H1 (cell line): ENCODE measurements at places on chromosomes 11 and 22. TPM values are rescaled to one million over a fixed set of nuclear protein-coding genes. Genes with fewer than 3 reads are reported as not detected.

DNA sequence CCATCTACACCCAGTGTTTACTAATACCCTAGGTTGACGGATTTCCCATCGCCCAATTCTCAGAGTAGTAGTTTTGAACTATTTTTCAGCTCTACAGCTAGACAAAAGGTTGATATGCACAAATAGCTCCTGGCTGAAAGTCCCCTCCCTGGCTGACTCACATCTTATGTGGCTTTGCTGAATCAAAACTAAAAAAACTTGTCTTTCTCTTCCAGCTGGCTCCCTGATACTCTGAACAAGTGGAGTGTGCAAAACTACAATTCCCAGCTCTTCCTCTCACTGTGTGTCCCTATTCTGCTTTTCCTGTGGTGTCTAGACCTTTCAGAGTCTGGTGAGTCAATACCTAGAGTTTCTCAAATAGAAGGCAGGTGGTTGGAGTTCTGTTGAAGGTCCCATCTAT is 12.7 kb upstream of the LARGE1 start:
- H3K4me1 ChIP-seq, result no peaks in the 10 kb centered on the region
- no peak overlapping the region for H3K27ac ChIP-seq
- no peaks in the 10 kb centered on the region for H3K27me3 ChIP-seq
- H3K4me3 ChIP-seq, result no peak overlapping the region
- H3K36me3 ChIP-seq, result no peaks in the 10 kb centered on the region

The OR8I2 gene
- polyA plus RNA-seq, result not detected in 2 replicates

DNA sequence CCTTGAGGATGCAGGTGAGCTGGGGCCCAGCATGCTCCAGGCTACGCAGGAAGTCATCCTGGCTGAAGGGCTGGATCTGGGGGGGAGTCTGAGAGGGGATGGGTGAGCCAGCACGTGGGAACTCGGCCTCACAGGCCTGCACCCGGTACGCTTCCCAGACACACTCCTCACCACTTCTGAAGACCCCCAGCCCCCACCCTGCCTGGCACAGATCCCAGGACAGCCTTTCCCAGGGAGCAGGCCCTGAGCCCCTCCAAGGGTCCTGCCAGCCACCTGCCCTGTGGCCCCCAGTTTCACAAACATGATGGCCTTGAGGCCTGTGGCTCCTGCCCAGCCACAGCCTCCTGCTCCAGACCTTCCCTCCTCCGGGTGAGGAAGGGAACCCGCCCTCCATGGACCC is 5.6 kb upstream of the PLXNB2 start:
- H3K36me3 ChIP-seq, result no peaks in the 10 kb centered on the region
- H3K4me1 ChIP-seq, result peaks cover 13% of the 10 kb centered on the region; the same call in 1 of the 2 replicates
- no peak overlapping the region for H3K4me3 ChIP-seq
- DNase-seq, result no peak

The INS gene
- polyA plus RNA-seq, result not detected in 2 replicates
